H1 (cell line): ENCODE measurements at places on chromosomes 12 and 14. TPM values are rescaled to one million over a fixed set of nuclear protein-coding genes. Genes with fewer than 3 reads are reported as not detected.

B3GNT4 gene
- 1.4 and 1.9 TPM in 2 replicates for total RNA-seq

- no peak for DNase-seq
- H3K4me3 ChIP-seq, result no peak overlapping the region
- no peaks in the 10 kb centered on the region for H3K36me3 ChIP-seq
- peaks cover 2% of the 10 kb centered on the region for H3K27me3 ChIP-seq
These were observed 3.2 kb downstream of the PPP1R1A start for GRCh38 chr12:54585243-54585642.

GRCh38 chr14:40847480-40847879 is 759.2 kb upstream of the LRFN5 start:
- no peaks in the 10 kb centered on the region for H3K4me1 ChIP-seq
- H3K36me3 ChIP-seq, result no peaks in the 10 kb centered on the region
- H3K27me3 ChIP-seq, result no peaks in the 10 kb centered on the region
- H3K27ac ChIP-seq, result no peak overlapping the region
- no peak for DNase-seq

GRCh38 chr12:54413284-54414190 is 5.5 kb downstream of the ITGA5 start:
- no peaks in the 10 kb centered on the region for H3K36me3 ChIP-seq
- no peak for DNase-seq
- no peak overlapping the region for H3K27ac ChIP-seq
- H3K4me1 ChIP-seq, result peaks cover 2% of the 10 kb centered on the region; the same call in 1 of the 2 replicates
- no peak overlapping the region for H3K4me3 ChIP-seq

SIX1 gene
- 0.46 and 0.69 TPM in 2 replicates for total RNA-seq

DNA sequence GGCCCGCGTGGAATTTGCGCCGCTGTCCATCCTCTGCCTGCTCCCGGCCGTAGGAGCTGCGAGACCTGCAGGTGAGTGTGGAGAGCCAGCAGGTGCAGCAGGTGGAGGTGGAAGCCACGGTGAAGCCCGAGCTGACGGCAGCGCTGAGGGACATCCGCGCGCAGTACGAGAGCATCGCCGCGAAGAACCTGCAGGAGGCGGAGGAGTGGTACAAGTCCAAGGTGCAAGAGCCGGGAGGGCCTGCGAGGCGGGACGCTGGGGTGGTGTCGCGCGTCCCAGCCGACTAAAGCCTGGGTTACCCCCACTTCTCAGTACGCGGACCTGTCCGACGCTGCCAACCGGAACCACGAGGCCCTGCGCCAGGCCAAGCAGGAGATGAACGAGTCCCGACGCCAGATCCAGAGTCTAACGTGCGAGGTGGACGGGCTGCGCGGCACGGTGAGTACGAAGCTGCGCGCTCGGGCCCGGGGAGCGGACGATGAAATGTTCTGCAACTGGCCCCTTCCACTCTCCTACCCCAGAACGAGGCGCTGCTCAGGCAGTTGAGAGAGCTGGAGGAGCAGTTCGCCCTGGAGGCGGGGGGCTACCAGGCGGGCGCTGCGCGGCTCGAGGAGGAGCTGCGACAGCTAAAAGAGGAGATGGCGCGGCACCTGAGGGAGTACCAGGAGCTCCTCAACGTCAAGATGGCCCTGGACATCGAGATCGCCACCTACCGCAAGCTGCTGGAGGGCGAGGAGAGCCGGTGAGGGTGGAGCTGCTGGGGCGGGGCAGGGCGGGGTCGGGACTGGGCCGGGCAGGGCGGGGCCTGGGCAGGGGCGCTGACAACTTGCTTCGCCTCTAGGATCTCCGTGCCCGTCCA is 2.1 kb downstream of the PRPH start:
- peaks cover 69% of the 10 kb centered on the region for H3K27me3 ChIP-seq
- peak overlapping the region; percentile 59 for H3K4me3 ChIP-seq
- H3K4me1 ChIP-seq, result peaks cover 36% of the 10 kb centered on the region
- no peaks in the 10 kb centered on the region for H3K36me3 ChIP-seq
- no peak overlapping the region for H3K27ac ChIP-seq

DNA sequence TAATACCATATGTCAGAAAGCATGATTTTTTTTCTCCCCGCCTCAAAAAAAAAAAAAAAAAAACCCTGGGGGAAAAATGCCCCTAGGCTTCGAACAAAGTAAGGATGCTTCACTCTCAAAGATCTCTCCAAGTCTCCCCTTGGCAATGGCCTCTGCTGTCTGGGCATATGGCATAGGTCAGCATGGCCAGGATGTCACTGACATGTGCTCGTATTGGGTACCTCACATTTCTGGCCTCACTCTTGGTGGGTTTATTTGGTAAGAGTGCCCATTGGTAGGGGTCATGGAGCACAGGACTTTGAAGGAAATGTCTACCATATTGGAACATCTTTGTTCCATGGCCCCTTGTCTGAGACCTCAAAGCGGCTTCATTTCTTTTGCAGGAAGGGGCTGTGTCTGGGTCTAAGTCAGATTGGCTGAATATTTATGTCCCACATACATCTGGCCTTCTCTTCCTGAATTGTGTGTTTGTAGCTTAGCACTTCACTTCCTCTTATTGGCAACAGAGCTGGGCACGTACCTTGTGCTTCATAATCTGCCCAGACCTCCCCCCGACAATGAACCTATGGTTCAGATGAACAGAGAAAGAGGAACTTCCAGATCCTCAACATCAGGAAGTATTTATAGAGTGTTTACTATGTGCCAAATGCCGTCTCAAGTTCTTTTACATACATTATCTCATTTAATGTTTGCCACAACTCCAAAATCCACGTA is 36.3 kb upstream of the OAS1 start:
- no peak overlapping the region for H3K27ac ChIP-seq
- H3K4me1 ChIP-seq, result no peaks in the 10 kb centered on the region
- H3K4me3 ChIP-seq, result no peak overlapping the region
- no peak for DNase-seq
- no peaks in the 10 kb centered on the region for H3K36me3 ChIP-seq
- H3K27me3 ChIP-seq, result no peaks in the 10 kb centered on the region

DNA sequence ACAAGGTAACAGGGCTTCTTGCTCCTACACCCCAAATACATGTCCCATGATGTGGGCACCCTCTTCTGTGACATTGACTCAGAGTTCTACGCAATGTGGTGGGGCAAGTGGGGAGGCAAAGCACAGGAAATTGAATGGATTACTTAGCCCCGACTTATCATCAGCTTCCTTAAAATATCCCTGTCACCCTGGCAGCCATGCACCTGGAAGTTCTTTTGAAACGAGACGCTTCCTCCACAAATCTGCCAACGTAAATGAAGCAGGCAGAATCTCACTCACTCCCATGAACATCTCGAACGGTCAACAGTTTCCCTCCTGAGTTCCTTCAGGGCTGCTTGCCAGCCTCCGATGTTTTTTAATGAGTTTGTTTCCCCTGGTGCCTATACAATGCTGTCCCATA is 33.5 kb downstream of the RNFT2 start:
- H3K4me3 ChIP-seq, result no peak overlapping the region
- peaks cover 2% of the 10 kb centered on the region for H3K36me3 ChIP-seq
- no peaks in the 10 kb centered on the region for H3K27me3 ChIP-seq
- no peaks in the 10 kb centered on the region for H3K4me1 ChIP-seq
- H3K27ac ChIP-seq, result no peak overlapping the region

DNA sequence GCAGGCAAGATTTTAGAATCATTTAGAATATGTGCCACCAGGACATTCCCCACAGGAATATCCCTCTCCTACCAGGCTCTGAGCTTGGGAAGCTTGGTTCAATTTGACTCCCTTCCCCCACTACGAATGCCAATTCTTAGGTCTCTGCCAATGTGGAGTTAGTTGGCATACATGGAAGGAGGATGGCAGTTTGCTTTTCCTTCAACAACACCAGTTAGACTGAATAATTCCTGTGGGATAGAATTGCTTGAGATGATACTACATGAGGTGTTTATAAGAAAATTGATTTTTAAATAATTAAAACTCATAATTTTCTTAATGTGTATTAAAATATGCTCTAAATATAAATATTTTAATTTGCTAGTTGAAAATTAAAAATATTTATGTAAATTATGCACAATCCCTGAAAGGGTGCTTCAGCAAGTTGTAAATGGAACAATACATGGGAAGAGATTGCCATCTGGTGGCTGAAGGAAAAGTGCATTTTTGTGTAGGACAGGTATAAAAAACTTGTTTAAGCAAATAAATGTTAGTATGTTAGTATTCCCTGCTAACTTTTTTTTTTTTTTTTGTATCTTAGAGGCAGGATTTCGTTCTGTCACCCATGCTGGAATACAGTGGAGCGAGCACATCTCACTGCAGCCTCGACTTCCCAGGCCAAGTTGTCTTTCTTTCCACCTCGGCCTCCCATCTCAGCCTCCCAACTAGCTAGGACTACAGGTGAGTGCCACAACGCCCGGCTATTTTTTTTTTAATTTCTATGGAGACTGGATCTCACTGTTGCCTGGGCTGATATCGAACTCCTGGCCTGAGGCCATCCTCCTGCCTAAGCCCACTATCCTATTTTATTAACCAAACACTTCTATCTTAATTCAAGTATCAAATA is 25.8 kb upstream of the STRAP start:
- no peak overlapping the region for H3K27ac ChIP-seq
- H3K4me3 ChIP-seq, result no peak overlapping the region

ADAM21 gene
- not detected in 2 replicates for total RNA-seq

DNA sequence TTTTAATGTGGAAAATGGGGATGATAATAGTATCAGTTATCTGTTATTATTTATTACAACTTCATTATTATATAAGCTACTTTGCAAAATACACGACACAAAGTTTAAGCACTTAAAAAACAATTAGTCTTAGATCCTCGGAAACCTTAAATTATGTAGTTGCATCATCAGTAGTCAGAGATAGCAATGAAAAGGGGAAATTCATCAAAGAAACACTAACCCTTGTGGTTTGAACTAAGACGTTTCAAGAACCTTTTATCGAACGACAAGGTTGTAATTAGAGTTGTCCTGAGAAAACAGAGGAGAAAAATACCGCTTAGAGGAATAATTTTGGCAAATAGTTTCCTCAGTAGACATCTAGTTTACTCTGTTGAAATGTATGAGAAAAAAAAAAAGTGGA is 198.5 kb downstream of the PTPRO start:
- H3K27me3 ChIP-seq, result no peaks in the 10 kb centered on the region
- no peak overlapping the region for H3K4me3 ChIP-seq
- H3K27ac ChIP-seq, result no peak overlapping the region
- H3K4me1 ChIP-seq, result no peaks in the 10 kb centered on the region
- DNase-seq, result no peak

AQP6 gene
- total RNA-seq, result 0.17 TPM in 1 of 2 replicates, not detected in the other

GRCh38 chr12:111404362-111405148 is 1.2 kb upstream of the SH2B3 start:
- DNase-seq, result no peak
- H3K27ac ChIP-seq, result peak overlapping the region; percentile 87
- H3K4me3 ChIP-seq, result peak overlapping the region; percentile 57
- no peaks in the 10 kb centered on the region for H3K27me3 ChIP-seq

DNA sequence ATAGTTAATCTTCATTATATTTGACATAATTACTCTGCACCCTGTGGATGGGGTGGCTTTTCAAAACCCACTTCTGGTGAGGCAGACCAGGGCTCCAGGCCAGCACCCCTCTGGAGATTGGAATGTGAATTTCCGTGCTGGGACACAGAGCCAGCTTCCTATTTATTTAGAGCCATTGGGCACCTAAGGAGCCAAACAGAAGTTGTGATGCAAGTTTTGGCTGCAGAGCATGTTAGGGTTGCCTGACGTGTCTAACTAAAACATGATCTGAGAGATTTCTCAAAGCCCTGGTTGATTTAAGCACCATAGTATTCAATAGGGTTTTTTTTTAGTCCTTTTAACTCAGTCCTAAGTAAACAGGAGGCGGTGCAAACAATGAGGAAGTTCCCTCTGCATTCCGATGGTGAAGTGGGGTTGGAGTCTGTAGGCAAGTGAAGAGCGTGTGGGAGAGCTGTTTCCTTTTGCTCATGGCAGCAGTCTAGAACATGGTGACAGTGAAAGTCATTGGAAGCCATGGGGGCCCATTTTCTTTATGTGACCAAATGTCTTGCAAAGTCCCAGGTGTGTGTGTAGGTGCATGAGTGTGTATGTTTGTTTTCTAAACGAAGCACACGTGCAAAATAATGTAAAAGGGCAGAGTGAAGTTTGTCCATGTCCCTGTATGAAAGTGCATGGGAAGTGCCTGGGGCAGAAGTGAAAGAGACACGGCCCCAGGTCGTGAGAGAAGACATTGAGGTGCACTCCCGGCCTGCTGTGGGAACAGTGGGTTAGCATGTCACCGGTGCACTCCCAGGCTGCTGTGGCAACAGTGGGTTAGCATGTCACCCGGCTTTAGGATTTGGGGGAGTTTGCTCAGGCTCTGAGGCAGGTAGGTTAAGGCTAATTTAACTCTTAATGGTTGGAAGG is 117.7 kb downstream of the PRKCH start:
- H3K36me3 ChIP-seq, result no peaks in the 10 kb centered on the region
- peak overlapping the region; percentile 5; the same call in 1 of the 2 replicates for H3K4me3 ChIP-seq
- peaks cover 10% of the 10 kb centered on the region for H3K4me1 ChIP-seq

CACNA2D4 gene
- 0.88 TPM in 1 of 2 replicates, not detected in the other for total RNA-seq

- H3K4me1 ChIP-seq, result no peaks in the 10 kb centered on the region
- H3K27me3 ChIP-seq, result no peaks in the 10 kb centered on the region
- DNase-seq, result no peak
- H3K4me3 ChIP-seq, result no peak overlapping the region
These were observed 36.2 kb downstream of the FGD6 start for GRCh38 chr12:95181103-95181502.

DNA sequence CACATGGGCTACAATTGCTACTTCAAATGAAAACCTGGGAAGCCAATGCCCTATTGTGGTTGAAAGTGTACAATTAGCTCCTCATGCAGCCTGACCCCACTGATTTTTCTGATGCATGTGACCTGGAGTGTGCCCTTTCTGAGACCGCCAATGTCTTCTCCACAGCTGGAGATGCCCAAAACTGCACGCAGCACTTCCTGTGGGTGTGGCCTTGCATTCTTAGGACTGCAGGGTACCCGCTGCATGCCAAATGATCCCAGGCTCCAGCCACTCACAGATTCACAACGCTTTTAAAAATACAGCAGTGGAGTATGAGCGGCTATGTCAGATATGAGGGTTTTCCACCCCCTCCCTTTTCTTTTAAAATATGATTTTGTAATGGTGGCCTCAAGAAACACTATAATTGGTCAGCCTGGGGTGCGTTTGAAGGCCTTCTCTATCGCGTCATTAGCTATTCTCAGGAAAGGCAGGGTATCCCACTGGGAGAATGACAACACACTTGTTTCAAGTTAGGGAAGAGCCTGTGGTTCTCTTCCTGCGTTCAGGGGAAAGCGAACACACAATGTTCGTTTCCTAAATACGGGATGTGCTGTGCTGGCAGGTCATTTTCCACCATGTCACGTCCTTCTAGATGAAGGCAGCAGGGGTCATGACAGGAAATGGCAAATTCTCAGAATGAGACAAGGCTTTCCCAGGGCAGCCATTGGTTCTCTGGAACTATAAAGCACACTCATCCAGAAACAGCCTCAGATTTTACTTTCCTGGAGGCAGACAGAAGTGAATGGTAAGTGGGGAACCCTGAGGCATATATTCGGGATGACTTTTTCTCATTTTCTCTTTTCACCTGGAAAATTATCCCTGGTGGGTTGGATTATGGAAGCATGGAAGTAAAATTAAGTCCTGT is at the start of gene APOLD1:
APOLD1 (plus strand) TSS at position 749 of the 904 bp plus-strand sequence; CDS start at position 782, 33 bp downstream.
- H3K4me3 ChIP-seq, result no peak within 1 kb of the TSS; the same call in 1 of the 2 replicates
- H3K27me3 ChIP-seq, result peaks cover 20% of the 10 kb centered on the region
- peak; percentile 49 for DNase-seq

DNA sequence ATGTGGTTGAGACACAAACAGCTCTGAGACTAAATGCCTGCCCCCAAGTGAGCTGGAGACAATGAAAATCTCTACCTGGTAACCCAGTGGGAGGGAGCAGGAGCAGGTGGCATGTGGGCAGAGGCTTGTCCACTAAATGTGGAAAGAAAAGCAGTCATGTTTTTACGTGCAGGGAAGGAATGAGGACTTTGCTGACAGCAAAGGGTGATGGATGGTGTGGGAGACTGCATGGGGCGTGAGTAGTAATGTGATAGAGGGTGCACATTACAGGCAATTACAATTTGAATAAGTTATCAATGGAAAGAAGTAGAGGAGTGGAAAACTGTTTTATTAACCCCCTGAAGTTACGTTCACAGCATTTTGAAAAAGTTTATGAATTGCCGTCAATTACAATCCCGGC is 176.6 kb downstream of the NRXN3 start:
- peaks cover 4% of the 10 kb centered on the region; the same call in 1 of the 2 replicates for H3K4me1 ChIP-seq
- H3K27me3 ChIP-seq, result 0 out of 2 replicates have a peak, but pooled peaks cover 5% of the 10 kb centered on the region
- H3K4me3 ChIP-seq, result no peak overlapping the region
